Left hindlimb (tissue), 1 donor: ENCODE measurements at places on chromosomes 7 and 10.

DNA sequence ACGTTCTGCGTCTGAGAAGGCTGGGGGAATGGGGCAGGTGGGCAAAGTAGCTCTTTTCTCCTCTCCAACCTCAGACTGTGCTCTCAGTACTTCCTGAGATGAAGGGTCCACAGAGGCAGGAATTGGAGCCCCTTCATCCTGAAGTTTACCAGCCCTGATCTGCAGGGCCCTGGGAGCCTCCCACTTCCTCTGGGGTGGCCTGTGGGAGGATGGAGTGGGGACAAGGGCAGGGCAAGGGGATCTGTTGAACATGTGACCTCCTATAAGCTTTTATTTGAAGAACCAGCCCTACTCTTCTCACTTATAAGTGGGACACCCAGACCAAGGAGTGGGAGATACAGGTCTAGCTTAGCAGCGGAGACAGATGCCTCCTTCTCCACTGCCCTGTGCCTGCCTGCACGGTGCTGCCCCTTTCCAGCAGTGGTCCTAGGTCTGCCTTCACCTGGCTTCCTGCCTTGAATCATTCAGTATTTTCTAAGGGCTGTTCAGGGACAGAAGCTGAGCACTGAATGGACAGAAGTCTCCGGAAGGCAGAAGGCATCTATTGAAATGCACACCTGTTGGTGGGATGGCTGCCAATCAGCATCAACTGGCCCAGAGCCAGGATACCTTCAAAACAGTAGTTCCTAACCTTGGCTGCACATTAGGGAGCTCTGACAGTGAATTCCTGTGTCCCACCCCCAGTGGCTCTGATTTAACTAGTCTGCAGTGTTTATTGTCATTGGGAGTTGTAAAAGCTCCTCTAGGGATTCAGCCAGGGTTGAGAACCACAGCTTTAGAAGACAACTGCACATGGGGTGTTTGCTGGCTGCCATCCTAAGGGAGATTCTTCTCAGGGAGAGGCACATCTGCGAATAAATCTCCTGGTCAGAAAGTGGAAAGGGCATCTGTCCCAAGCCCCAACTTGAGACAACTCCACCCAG, 2.7 kb upstream of the ARHGAP22 start:
- no peak for DNase-seq

- DNase-seq, result no peak
These were observed 17.3 kb upstream of the BLOC1S2 start for GRCh38 chr10:100303724-100304319.

DNA sequence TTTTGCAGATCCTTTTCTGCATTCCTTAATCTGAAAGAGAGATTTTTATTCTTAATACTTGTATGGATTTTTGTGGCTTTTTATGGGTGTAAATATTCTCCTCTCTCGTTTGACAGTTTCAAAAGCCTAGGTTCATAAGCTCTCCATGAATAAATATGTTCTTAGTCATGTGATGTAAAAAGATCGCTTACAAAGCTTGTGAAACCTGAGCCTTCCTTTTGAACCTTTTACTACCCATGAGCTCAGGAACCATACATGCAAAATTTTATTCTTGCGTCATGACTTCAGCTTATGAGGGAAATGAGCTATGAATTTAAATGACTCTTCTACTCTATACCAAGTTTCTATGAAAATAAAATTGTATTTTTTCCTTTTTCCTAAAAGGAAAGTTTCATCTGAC, 98.7 kb downstream of the POLL start:
- no peak for DNase-seq

- no peak for DNase-seq
These were observed 441.2 kb downstream of the PLXDC2 start for GRCh38 chr10:20257422-20257821.

GRCh38 chr7:33649476-33650441, 255.6 kb upstream of the BMPER start:
- DNase-seq, result no peak

DNA sequence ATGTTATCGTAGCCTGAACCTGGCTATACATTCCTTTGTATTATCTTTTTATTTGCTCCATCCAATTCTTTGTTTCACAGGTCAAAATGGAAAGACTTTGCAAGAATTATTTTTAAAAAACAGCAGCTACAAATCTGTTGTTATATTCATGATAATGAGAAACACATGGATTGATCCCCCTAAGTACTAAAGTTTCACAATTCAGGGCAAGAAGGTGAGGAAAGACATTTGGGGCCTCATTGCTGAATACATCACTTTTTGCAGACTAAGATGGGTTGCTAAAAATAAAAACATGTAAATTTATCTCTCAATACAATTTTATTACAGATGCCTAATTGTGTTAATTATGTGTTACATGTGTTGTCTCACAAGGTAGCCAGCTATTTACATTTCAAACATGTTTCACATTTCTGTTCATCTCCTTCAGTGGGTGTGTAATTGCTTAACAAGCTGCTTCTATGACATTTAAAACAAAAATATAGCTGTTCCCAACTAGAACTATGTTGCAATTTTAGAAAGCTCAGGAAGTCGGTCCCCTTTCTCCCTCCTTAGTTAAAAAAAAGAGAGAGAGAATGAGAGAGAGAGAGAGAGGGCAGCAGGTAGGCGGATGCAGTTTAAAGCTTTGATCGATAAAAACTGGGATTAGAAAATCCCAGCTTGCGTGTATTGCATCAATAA, 606.3 kb upstream of the FZD8 start:
- no peak for DNase-seq
